ENCODE measurements at places on chromosomes 5 and 9. TPM values are rescaled to one million over a fixed set of nuclear protein-coding genes. Genes with fewer than 3 reads are reported as not detected.
A peak's percentile ranks its signal among the peaks of the same experiment; 100 is the strongest.

The COL27A1 gene
- total RNA-seq = 36.9 TPM

The ASS1 gene
- 52.0 TPM for total RNA-seq

The CCDC192 gene
- total RNA-seq = not detected

DNA sequence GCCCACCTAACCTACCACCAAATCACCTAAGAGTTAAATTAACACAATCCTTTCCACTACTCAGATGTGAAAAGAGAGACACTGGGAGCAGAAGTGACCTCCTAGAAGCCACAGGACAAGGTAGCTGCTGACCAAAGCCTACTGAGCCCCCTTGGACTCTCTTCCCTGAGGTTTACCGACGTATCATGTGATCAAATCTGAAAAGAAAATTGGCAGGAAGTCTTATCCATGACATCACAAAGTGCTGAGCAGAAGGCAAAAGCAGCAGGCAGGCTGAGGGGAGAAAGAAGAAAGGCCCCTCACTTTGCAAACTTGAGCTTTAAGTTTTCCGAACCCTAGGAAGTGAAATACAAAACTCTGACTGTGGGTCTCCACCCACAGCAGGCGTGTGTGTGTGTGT, 11.1 kb downstream of the PRELID2 start:
- no peaks in the 10 kb centered on the region for H3K27me3 ChIP-seq
- H3K4me3 ChIP-seq = no peak overlapping the region
- H3K27ac ChIP-seq = no peak overlapping the region
- H3K4me1 ChIP-seq = no peaks in the 10 kb centered on the region
- no peak for DNase-seq
- peaks cover 1% of the 10 kb centered on the region for H3K36me3 ChIP-seq

- no peak overlapping the region for H3K4me3 ChIP-seq
- peak; percentile 92 for DNase-seq
- no peaks in the 10 kb centered on the region for H3K4me1 ChIP-seq
- no peaks in the 10 kb centered on the region for H3K36me3 ChIP-seq
Measured at GRCh38 chr9:134208310-134208841, 44.0 kb upstream of the RNU6ATAC start.

- DNase-seq = no peak
- no peaks in the 10 kb centered on the region for H3K4me1 ChIP-seq
- no peaks in the 10 kb centered on the region for H3K36me3 ChIP-seq
- H3K4me3 ChIP-seq = no peak overlapping the region
- H3K27ac ChIP-seq = no peak overlapping the region
- no peaks in the 10 kb centered on the region for H3K27me3 ChIP-seq
Measured at GRCh38 chr5:136511046-136511445, 145.7 kb upstream of the TRPC7 start.

GRCh38 chr5:55894135-55894534, 43.0 kb downstream of the IL31RA start:
- no peaks in the 10 kb centered on the region for H3K4me1 ChIP-seq
- peaks cover 1% of the 10 kb centered on the region for H3K36me3 ChIP-seq
- H3K27ac ChIP-seq = no peak overlapping the region
- H3K4me3 ChIP-seq = no peak overlapping the region
- no peak for DNase-seq

- H3K27ac ChIP-seq = no peak overlapping the region
- no peaks in the 10 kb centered on the region for H3K4me1 ChIP-seq
- no peak overlapping the region for H3K4me3 ChIP-seq
- DNase-seq = peak; percentile 38
Measured at GRCh38 chr9:93081081-93081529, 14.9 kb upstream of the CARD19 start.

DNA sequence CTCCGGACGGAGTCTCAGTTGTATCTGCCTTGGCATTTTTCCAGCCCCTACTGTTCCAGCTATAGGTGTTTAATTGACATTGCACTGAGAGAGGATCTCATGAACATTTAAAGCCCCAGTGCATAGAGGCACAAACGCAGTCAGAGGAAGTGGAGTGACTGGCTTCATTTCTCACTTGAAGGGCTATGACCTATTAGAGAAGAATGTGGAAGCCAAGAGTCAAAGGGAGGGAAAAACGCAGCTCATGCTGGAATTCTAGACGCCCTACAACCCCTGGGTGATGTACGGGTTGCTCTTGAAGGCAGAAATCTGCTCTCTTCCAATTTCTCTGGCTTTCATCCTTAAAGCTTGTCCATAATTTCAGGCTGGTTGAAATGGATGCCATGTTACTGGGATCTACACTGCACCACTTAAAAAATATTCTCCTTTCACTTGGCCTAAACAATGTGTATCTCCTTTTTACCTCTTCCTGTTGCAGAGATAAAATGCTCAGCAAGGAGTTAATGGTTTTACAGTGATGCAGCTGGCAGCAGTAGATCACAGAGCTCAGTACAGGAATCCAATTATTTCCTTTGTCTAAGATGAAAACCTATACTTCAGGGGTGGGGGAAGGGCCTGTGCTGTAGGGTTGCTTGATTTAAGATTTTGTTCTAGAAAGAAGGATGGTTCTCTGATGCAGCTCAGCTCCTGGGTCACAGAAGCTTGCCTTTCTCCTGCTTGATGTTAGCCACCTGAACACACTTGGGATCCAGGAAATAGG, 61.8 kb upstream of the MAMDC2 start:
- H3K4me3 ChIP-seq = no peak overlapping the region
- no peak for DNase-seq
- no peaks in the 10 kb centered on the region for H3K36me3 ChIP-seq

Data from aorta (tissue), 5 donors.